ENCODE measurements at places on chromosomes 7 and 10. TPM values are rescaled to one million over a fixed set of nuclear protein-coding genes. Genes with fewer than 3 reads are reported as not detected.

Gene MKX
- not detected for total RNA-seq

Gene CUBN
- 0.25 TPM for total RNA-seq

Gene ZNF777
- 18.6 TPM for total RNA-seq

Gene EVX1
- total RNA-seq, result not detected

Gene INHBA
- 0.78 TPM for total RNA-seq

Gene EBF3
- 0.15 TPM for total RNA-seq

Gene H2BK1
- not detected for total RNA-seq
